Posterior vena cava (tissue), 2 donors: ENCODE measurements at places on chromosomes 2 and 18. TPM values are rescaled to one million over a fixed set of nuclear protein-coding genes. Genes with fewer than 3 reads are reported as not detected.
A peak's percentile ranks its signal among the peaks of the same experiment; 100 is the strongest.

DNA sequence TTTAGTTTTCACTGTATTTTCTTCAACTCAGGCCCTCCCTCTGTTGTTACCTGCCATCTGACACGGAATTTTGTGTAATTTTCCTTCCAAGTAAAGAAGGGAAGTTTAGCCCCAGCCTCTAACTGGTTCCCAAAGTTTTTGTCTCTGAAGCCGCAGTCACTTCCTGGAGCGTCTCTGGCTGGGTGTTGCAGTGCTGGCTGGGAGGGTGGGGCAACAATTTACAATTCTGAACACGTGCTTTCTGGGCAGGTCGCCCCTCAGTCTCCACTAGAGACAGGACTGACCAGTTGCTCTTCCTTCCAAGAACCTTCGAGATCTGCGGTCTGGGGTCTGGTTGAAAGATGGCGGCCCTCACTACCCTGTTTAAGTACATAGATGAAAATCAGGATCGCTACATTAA lies 3.5 kb downstream of the CNDP2 start:
- peak; percentile 92 for DNase-seq

GRCh38 chr2:6814869-6815268 lies 50.8 kb downstream of the CMPK2 start:
- no peak for DNase-seq

DNA sequence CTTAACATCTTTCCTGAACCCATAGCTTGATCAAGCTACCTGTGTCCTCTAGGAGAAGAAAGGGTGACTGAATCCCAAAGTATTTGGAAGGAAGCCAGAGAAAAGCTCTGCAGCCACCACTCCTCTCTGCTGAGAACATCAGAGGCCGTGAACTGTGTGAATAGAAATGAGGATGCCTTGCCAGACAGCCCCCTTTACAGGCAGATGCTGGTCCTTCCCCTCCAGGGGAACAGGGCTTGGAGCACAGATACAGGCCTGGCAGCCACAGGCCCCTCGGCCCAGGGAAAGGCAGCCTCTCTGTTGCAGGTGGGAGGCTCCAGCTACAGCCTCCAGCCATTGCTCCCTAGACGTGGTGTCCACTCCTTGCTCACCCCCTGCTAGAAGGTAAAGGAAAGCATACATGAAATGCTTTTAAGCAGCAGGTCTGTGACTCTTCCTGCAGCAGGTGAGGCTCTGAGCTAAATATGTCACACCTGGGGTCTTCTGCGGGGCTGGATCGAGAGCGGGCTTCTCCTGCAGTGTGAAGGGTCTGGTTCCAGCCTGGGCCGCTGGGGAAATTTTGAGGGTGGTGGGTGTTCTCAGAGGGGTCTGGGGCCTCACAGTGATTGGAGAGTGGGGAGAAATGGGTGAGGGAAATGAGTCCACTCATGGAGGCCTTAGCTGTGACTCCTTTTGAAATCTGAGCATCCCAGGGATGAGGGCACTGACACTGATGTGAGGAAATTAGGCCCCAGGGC lies 234.0 kb downstream of the KLHL29 start:
- DNase-seq = peak; percentile 41

DNA sequence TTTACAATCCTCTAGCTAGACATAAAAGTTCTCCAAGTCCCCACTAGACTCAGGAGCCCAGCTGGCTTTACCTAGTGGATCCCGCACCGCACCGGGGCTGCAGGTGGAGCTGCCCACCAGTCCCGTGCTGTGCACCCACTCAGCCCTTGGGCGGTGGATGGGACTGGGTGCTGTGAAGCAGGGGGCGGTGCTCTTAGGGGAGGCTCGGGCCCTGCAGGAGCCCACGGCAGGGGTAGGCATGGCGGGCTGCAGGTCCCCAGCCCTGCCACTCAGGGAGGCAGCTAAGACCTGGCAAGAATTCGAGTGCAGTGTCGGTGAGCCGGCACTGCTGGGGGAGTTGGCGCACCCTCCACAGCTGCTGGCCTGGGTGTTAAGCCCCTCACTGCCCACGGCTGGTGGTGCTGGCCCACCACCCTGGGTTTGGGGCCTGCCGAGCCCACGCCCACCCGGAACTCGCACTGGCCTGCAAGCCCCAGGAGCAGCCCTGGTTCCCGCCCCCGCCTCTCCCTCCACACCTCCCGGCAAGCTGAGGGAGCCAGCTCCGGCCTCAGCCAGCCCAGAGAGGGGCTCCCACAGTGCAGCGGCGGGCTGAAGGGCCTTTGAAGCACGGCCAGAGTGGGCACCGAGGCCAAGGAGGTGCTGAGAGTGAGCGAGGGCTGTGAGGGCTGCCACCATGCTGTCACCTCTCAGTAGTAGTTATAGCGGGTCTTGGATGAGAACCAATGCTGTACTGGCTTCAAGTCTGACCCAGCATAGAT lies 255.2 kb downstream of the CDH7 start:
- DNase-seq = peak; percentile 69

DNA sequence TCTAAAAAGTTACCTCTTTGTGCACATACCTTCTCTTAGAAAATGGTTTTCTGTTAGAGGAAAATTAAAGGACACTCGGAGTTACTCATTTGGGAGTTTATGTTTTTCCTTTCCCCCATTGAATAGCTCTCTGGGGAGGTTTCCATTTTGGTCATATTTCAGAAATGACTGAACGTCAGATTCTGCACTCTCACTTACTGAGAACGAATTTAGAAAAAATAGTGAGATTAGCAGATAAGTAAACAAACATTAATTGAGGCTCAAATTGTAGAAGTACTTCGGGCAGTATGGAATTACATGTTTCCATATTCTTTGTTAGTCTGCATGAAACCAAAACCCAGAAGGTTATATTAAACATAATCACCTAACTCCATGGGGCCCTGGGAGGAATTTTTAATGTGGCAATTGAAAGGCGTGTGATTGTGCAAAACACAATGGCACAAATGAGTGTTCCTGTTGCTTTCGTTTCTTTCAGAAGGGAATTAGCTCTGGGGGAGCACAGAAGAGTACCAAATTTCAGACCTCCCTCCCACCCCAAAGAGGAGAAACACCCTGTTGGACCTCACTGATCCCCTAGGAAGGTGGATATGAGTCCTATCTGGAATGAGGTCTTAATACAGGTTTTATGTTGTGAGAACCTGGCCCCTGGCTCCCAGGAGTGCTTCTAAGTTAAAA lies 212.3 kb downstream of the BCL2 start:
- no peak for DNase-seq

The MALT1 gene
- 19.1 TPM for total RNA-seq

The CYP27C1 gene
- total RNA-seq = 0.29 TPM

The C2orf72 gene
- not detected for total RNA-seq

The AOX1 gene
- total RNA-seq = 333 TPM

The AP1S3 gene
- 1.5 TPM for total RNA-seq

The SDC1 gene
- total RNA-seq = 3.0 TPM

The LOXL3 gene
- 11.8 TPM for total RNA-seq
